Thyroid gland (tissue), 4 donors: ENCODE measurements at places on chromosomes 3 and 15.

DNA sequence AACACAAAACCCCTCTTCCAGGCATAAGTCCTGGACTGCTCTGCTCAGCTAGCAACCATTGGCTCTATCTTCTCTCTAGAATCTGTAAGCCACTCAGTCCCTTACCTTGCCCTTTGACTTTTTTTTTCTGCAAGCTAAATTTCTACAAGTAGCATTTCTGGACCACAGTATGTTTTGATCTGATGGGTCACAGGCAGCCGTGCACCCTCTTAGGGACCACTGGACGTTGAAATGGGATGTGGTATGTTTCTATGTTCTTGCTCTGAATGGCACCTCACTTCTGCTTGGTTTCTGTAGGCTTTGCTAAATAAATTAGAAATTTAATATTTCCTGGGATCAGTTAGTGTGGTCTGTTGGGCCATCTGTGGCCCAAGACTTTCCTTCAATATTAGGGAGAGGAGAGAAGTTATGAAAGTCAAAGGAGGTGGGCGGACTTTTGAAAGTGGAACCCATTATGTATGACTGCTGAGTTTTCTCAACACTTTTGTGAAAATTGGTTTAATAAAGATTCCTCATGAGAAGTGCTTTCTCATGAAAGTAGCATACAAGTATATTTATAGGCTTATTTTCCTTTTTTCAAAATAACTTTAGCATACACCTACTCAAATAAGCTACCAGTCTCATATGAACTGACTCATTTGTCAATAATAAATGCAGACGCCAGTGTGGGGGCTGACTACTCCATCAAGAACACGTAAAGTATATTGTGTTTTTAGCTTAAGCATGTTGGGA lies 18.4 kb upstream of the TIPARP start:
- H3K4me3 ChIP-seq: no peak overlapping the region
- H3K4me1 ChIP-seq: no peaks in the 10 kb centered on the region
- H3K27me3 ChIP-seq: no peaks in the 10 kb centered on the region
- DNase-seq: no peak

- no peak overlapping the region for H3K4me3 ChIP-seq
- no peaks in the 10 kb centered on the region for H3K36me3 ChIP-seq
- H3K27ac ChIP-seq: peak overlapping the region; percentile 79
- peak; percentile 72 for DNase-seq
Measured at GRCh38 chr15:88586401-88587162, 34.6 kb upstream of the AEN start.

GRCh38 chr15:80399508-80399907 lies 4.7 kb upstream of the ARNT2 start:
- H3K27me3 ChIP-seq: no peaks in the 10 kb centered on the region
- no peaks in the 10 kb centered on the region for H3K36me3 ChIP-seq
- H3K4me3 ChIP-seq: no peak overlapping the region
- DNase-seq: no peak

DNA sequence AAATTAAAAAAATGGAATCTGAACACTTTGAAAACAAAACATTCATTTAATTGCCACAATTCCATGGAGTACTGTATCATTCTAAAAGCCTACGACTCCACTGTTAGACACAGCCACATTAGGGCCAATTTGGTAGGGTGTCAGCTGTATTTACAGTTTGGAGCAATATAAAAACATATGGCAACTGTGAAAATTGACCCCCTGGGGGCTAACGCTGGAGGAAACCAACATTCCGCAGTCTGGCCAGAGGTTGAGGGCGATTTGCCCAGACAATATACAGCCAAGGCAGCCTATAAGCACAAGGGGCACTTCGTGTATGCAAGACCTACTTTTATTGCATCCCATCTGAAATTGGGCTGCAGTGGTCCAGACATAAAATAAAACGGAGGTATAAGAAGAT lies 476.5 kb upstream of the WNT5A start:
- H3K27ac ChIP-seq: no peak overlapping the region
- H3K4me3 ChIP-seq: no peak overlapping the region
- no peaks in the 10 kb centered on the region for H3K4me1 ChIP-seq
- H3K27me3 ChIP-seq: no peaks in the 10 kb centered on the region
- H3K36me3 ChIP-seq: no peaks in the 10 kb centered on the region

DNA sequence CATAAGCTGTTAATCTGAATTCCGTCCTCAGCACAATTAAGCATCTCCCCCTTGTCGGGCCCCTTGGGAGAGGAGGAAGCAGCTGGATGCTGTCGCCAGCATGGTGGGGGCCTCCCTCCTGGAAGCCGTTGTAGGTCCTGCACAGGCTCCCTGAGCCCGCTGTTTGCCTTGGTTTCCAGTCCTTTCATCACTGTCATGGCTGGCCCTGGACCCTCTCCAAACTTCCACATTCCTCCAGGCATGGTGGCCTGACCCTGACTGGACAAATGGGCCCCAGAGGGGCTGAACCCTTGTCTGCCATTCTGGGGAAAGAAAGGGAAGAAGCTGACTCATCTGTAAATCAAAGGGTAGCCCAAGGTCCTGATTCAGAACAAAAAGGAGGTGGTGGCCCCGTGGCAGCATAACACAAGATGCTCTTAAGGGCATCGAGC lies 300.5 kb upstream of the LRRFIP2 start:
- H3K36me3 ChIP-seq: peaks cover 18% of the 10 kb centered on the region
- no peak overlapping the region for H3K4me3 ChIP-seq
- peaks cover 7% of the 10 kb centered on the region for H3K4me1 ChIP-seq
- H3K27me3 ChIP-seq: no peaks in the 10 kb centered on the region
- no peak for DNase-seq
- H3K27ac ChIP-seq: no peak overlapping the region

- H3K4me3 ChIP-seq: no peak overlapping the region
- no peak for DNase-seq
- H3K27me3 ChIP-seq: no peaks in the 10 kb centered on the region
- H3K4me1 ChIP-seq: peaks cover 61% of the 10 kb centered on the region
- H3K36me3 ChIP-seq: no peaks in the 10 kb centered on the region
Measured at GRCh38 chr3:149509526-149509925, 35.0 kb downstream of the TM4SF4 start.

DNA sequence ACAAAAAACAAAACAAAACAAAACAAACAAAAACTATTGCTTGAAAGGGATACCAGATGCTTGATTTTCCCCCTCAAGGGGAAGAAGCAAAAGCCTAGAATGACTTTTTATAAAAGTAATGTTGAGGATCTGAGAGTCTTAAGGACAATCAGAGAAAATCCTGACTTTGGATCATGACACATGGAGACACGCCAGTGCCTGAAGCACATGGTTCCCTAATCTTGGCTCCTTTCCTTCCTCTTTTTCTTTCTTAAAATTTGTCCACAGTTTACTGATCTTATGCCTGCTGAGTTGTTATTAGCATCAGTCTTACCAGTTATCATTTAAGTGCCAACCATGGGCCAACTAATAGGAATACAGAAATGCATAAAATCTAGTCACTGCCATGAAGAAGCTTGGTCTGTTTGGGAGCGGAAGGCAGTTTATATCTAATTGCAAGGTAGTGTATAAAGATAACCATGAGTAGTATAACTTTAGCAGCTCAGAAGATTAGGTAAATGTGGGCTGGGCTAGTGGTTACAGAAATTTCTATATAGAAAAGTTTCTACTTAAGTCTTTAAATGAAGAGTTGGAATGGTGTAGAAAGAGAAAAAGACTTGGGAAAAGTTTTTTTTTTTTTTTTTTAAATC lies 6.9 kb downstream of the GLCE start:
- H3K27me3 ChIP-seq: no peaks in the 10 kb centered on the region
- no peak overlapping the region for H3K4me3 ChIP-seq
- DNase-seq: no peak
- no peaks in the 10 kb centered on the region for H3K4me1 ChIP-seq
- no peak overlapping the region for H3K27ac ChIP-seq

DNA sequence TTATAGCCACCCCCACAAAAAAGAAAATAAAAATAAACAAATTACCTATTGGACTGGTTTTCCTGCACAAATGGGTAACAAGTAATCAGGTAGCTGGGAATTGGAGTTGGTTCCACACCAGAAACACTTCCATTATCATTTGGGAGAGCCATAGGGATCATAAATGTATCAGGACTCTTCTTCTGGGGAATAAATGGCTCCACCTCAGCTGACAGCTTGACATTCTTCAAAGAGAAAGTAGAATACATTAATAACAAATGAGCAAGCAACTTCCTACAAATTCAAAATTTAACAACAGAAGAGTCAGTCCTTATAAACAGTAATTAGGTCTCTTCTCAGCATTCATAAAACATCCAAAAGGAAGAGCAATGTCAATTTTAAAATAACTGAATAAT lies 8.7 kb downstream of the SECISBP2L start:
- peaks cover 15% of the 10 kb centered on the region for H3K4me1 ChIP-seq
- DNase-seq: no peak
- no peaks in the 10 kb centered on the region for H3K36me3 ChIP-seq

DNA sequence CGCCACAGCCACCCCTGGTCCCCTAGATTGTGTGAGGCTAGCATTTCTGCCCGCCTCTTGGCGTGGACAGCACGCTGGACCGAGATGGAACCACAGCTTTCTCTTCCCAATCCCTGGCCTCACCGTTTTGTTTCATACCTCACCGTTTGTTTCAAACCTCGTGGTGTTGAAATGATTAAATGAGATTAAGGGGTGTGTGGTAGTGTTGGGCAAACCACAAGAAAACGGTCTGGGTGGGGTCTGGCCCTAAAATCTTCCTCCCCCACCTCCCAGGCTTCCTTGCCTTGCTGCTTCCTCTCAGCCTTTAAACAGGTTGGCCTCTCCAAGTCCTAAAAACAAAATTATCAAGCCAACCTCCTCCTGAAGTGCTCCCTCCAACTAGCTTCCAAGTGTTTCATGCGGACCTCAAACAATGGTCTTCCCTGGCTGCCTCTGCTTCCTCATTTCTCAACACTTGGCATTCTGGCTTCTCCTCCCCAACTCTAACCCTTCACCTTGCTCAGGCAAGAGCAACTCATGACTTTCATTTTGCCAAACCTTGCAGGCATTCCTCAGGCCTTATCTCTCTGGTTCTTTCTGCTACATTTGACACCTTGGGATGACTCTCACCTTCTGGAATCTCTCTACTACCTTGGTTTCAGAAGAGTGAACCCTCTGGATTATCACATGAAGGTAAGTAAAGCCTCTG lies 1.4 kb upstream of the ATP13A3 start:
- no peak for DNase-seq
- H3K27ac ChIP-seq: no peak overlapping the region
- peaks cover 21% of the 10 kb centered on the region for H3K4me1 ChIP-seq
- no peak overlapping the region for H3K4me3 ChIP-seq
- no peaks in the 10 kb centered on the region for H3K36me3 ChIP-seq
- H3K27me3 ChIP-seq: no peaks in the 10 kb centered on the region

DNA sequence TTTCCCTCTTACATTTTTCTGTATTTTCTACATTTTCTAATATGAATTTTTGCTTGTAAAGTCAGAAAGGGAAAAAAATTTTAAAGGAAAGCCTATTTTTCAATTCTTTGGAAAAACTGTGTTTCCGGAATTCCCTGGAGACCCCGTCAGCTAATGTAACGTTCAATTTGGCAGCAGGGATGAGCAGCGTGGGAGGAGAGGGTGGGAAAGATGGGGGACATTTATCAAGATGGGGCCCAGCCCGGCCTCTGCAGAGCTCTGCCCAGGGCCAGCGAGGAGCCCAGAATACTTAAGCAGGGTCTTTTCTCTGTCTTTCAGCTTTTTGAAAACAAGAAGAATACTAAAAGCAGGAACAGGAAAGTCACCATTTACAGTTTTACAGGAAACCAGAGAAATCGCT lies 129.0 kb downstream of the LRRK1 start:
- H3K27me3 ChIP-seq: no peaks in the 10 kb centered on the region
- no peak overlapping the region for H3K4me3 ChIP-seq
- no peaks in the 10 kb centered on the region for H3K4me1 ChIP-seq
- H3K27ac ChIP-seq: no peak overlapping the region
- DNase-seq: no peak

DNA sequence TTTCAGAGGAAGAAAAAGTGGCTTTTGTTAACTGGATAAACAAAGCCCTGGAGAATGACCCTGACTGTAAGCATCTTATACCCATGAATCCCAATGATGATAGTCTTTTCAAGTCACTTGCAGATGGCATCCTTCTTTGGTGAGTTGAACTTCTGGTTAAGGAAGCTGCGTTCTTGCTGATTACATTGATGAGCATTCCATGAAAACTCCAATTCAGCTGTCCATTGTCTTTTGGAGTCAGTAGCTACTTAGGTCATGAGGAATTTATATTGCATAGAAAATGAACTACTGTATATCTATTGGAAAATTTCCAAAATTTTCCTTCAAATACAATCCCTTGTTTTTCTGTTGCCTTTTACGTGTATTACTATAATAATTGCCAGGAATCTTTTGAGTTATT lies 47.7 kb upstream of the TRPC1 start:
- no peak overlapping the region for H3K4me3 ChIP-seq
- H3K4me1 ChIP-seq: no peaks in the 10 kb centered on the region
- no peaks in the 10 kb centered on the region for H3K36me3 ChIP-seq
- no peak for DNase-seq
- no peak overlapping the region for H3K27ac ChIP-seq

DNA sequence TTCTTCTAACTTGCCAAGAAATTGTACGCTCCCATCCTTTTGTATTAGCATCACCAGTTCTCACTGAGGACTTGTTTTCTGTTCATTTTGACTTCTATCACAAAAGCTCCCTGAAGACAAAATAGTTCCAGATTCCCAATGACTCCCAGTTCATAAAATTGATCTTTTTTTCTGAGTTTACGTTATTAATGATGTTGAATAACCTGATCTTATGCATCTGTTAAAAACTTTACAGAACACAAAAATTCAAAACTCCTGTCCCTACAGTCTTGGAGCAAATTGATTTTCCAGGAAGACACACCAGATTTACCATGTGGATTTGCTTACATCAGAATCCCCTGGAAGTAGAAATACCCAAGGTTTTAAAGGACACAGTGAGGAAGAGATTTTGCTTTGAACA lies 8.3 kb upstream of the KCNMB2 start:
- no peak for DNase-seq
- no peak overlapping the region for H3K4me3 ChIP-seq
- no peaks in the 10 kb centered on the region for H3K4me1 ChIP-seq

GRCh38 chr15:62453981-62454380 lies 288.9 kb upstream of the C2CD4B start:
- H3K27ac ChIP-seq: no peak overlapping the region
- H3K4me1 ChIP-seq: peaks cover 42% of the 10 kb centered on the region
- H3K27me3 ChIP-seq: no peaks in the 10 kb centered on the region
- H3K36me3 ChIP-seq: no peaks in the 10 kb centered on the region
- no peak overlapping the region for H3K4me3 ChIP-seq
- DNase-seq: no peak

DNA sequence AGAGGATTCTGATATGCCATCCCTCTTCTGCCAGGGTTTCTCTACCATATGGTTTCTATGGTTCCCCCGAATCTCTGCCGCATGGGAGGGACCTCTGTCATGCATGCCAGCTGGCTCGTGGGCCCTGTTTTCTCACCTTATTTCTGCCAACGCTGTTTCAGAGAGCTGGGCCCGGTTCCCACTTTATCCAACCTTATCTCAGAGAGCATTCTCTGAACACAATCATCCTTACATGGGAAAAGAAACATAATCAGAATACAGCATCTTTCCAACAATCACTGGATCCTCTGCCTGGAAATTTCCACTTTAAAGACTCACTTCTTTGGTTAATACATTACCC lies 234.5 kb upstream of the ZBTB20 start:
- no peak overlapping the region for H3K27ac ChIP-seq
- H3K36me3 ChIP-seq: no peaks in the 10 kb centered on the region
- no peak for DNase-seq
- H3K4me3 ChIP-seq: no peak overlapping the region
